ENCODE measurements at places on chromosomes 5 and 9.
A peak's percentile ranks its signal among the peaks of the same experiment; 100 is the strongest.

- DNase-seq, result no peak
These were observed 634.9 kb upstream of the ZNF608 start for GRCh38 chr5:125381290-125381689.

DNA sequence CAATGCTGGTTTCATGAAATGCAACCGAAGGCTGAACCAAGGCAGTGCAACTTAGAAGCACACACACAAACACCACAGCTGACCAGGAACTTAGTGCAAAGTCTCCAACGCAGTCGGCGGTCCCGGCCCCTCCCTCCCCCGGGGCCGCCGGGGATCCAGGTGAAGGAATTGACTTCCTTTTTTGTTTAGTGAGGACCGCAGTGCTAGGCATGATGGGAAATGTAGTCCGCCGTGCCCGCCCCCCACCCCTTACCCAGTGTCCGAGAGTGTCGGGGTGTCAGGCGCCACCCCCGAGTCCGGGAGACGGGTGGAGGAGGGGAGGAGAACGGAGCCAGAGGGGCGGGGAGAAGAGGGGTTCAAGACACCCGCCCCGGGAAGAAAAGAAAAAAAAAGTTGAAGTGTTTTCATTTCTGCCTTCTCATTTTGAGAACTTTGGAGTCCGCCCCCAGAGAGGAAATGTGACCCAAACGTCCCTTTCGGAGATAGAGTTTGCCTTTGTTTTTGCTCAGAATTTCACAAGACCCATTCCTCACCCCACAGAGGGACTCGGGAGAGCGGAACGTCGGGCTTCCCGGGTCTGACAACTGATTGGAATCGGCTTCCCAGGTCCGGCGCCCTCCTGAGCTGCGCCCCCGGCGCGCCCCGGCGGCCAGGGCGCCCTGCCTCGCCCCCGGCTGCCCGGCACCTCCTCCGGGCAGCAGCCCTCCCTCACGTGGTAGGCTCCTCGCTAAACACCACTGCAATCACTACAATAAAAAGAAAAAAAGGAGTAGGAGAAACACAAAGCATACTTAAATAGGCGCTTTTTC lies 2.0 kb downstream of the IER5L start:
- DNase-seq, result no peak

- DNase-seq, result peak; percentile 80
These were observed 217.5 kb downstream of the RAB3C start for GRCh38 chr5:58800356-58800755.

GRCh38 chr5:172575816-172576545 lies 65.1 kb upstream of the NEURL1B start:
- no peak for DNase-seq

DNA sequence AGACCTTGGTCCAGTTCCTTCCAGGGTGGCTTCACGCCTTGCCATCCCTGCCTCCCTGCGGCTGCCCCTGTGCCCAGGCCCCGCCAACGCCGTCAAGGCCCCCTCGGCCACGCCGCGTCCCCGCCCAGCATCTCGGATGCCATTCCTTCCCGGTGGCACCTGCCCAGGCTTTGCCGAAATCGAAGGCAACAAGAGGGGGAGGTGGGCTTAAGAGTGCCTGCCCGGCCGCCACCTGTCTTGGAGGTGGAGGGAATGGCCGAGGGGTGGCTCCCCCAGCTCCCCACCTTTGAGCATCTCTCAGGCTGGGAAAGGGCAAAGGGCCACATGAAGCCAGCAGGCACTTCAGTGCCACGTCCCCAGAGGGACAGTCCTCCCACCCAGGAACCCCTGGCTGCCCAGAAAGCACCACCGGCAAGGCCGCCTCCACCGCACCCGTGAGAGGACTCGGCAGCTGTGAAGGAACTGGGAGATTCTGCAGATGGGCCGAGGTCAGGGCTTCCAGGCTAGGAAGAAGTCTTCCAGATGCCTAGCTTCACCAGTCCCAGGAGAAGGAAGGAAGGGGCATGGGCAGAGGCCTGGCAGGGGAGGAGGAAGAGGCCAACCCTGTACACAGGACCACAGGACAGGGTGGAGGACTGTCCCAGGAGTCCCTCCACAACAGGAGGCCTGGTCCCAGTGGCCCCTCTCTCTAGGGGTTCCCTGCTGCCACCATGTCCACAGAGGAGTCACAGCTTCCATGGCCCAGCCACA lies 218.0 kb downstream of the FANCC start:
- no peak for DNase-seq

GRCh38 chr5:93141969-93142368 lies 439.1 kb downstream of the NR2F1-AS1 start:
- DNase-seq, result no peak

GRCh38 chr5:80659106-80659505 lies 4.3 kb upstream of the DHFR start:
- no peak for DNase-seq

DNA sequence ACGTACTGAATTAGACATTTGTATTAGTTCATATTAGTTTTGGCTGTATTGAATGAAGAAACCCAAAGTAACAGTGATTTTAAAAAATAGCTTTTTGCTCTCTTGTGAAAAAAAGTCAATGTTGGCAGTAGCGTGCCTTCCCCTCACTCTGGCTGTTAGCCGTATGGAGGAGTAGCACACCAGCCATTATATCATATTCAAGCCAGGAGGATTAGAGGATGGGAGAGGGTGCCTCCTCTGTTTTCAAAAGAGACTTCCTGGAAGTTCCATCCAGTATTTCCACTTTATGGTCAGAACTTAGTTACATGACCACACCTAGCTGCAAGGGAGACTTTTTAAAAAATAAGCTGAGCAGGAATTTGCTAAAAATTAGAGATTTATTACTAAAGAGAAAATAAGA lies 41.2 kb downstream of the GPR21 start:
- no peak for DNase-seq

GRCh38 chr9:107487521-107488374 lies 1.8 kb downstream of the KLF4 start:
- DNase-seq, result no peak

GRCh38 chr9:134299883-134300282 lies 26.4 kb upstream of the RXRA start:
- no peak for DNase-seq

DNA sequence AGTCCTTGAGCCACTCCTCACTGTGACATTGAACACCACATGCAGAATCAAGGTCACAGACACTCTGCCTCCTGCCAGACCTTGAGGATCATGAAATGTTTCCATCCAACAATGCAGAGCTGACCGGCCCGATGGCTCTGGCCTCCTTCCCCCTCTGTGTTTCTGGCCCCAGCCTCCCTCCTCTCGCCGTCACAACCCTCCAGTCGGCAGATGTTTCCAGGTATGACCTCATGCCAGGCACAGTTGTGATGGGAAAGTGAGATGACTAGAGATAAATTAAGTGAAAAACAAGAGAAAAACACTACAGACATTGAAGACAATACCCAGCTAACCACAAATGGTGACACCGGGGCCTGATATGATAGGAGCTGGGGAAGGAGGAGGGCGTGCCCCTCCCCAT lies 9.8 kb downstream of the NTNG2 start:
- DNase-seq, result no peak

GRCh38 chr9:104092875-104093600 lies 1.1 kb upstream of the SMC2 start:
- no peak for DNase-seq

- DNase-seq, result no peak
These were observed 88.8 kb downstream of the EGFLAM start for GRCh38 chr5:38347040-38347763.

- DNase-seq, result no peak
These were observed 47.5 kb upstream of the PLPP1 start for GRCh38 chr5:55582256-55582655.

DNA sequence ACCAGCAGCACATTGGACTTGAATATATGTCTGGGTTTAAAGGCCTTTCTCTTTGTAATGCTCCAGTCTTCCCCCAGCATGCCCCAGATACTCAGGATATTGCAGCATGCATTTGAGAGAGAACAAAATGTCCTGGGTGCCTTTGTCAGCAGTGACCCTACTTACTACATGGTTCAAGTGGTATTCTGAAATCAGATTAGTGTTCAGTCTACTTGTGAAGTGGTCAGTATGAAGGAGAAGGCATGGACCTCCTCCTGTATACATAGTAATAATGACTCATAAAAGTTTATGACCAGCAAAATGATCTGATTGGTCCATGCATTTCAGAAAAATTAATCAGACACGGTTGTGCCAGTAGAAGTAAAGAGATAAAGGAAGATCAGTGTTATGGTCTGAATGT lies 25.4 kb downstream of the GPR21 start:
- no peak for DNase-seq

GRCh38 chr5:88663793-88664216 lies 219.2 kb downstream of the MEF2C start:
- DNase-seq, result no peak

- no peak for DNase-seq
These were observed 71.7 kb downstream of the SUSD1 start for GRCh38 chr9:112103405-112103804.

- DNase-seq, result no peak
These were observed 542.7 kb downstream of the KIF4B start for GRCh38 chr5:155556222-155556621.

- DNase-seq, result no peak
These were observed 10.9 kb downstream of the FBXL7 start for GRCh38 chr5:15510831-15511230.

- DNase-seq, result no peak
These were observed 3.3 kb downstream of the OLFML2A start for GRCh38 chr9:124780060-124780756.

GRCh38 chr9:26439061-26439624 lies 453.5 kb downstream of the CAAP1 start:
- DNase-seq, result no peak

DNA sequence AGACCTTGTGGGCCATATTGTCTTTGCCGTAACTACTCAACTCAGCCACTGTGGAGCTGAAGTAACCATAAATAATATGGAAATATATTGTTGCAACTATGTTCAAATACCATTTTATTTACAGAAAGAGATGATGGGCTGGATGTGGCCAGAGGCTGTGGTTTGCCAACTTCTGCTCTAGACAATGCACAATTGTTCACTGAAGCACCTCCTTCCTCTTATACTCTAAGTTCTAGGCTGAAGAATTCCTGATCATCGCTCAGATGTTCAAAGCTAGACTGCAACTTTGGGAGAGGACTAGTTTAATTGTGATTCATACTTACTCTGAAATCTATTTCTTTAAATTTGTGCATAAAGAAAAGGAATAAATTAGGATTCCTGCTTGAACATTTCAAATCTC lies 245.0 kb downstream of the TAF11L14 start:
- DNase-seq, result no peak

DNA sequence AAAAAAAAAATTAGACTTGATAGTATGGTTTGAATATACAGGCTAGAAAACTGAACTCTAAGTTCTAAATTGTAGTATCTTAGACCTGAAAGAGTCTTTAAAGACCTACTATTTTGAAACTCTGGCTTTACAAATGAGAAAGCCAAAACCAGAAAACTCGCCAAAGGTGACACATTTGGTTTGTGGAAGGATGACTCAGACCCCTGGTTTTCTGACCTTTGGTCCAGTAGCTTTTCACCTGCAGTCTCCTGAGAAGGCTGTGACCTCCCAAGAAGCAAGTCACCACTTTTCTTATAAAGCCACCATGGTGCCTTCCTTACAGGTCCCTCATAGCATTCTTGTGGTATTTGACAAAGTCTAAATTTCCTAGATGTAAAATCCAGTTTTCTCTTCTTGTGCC lies 102.1 kb upstream of the CEP78 start:
- no peak for DNase-seq

GRCh38 chr5:23437011-23437410 lies 70.4 kb upstream of the PRDM9 start:
- DNase-seq, result no peak

DNA sequence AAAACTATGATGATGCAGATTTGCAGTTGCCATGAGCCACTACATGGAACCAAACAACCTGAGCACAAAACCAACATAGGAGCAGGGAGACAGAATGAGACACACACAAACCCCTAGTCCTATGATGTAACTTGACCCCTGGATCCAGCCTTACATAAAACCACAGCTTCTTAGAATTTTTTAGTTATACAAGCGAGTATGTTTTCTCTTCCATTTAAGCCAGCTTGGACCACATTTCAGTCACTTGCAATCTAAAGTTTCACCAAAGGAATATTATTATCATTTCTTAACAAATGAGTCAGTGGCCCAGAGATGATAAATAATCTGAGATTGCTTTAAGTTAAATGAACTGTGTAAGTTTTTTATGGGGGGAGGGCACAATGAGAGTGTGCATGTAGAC lies 6.8 kb downstream of the SPOCK1 start:
- DNase-seq, result no peak

DNA sequence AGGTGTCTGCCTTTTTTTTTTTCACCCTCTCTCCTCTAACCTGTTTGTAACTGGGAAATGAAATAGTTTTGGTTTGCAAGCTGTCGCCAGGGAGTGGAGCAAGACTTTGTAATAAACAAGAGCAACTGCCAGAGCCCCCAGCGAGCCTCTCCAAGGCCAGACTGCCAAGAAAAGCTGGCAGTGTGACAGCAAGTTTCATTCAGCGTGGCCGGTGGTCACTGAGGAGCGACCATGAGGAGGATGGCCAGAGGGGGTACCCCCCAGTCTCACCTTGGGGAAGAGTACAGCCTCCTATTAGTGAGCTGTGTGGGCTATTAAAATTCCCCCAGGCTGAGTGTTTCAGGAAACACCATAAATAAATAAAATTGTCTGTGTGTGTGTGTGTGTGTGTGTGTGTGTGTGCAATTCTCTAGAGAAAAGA lies 49.9 kb downstream of the ZFAND5 start:
- no peak for DNase-seq

DNA sequence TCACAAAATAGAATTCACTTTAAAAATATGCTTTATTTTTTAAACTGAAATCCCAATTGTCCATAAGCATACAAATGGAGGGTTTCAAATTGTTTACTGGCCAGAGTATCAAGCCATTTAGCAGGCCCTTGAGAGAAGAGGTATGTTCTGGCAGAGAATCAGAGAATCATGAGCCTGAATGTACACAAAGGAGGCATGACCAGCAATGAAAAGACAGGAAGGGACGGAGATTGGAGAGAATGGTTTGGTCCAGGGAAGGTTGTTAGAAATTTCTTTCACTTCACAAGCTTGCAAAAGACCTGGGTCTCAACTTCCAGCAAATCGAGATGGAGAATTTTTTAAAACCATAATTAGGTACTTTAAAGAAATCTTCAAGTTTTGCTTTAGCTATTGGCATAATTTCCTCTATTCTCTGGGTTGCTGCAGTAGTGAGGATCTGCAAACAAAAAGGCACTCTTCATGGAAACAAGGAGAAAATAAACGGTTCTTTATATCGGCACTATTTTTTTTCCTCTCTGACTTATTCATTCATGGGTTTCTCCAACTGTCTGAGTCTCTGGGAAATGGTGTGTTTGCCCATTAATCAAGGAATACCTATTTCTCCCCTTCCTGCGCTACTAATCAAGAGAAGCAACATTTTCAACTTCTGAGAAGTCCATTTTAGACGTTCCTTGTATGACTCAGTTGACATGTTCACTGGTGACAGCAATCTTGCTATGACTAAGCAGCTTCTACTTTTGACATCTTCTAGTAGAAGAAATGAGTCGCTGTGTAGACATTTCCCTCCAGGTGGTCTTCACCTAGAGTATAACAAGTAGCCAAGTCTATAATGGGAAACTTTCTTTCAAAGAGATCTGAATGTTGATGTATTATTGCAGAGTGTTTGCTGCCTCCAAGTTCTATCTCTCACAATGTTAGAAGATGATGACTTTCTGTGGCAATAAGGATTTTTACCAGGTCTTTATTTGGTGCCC lies 23.1 kb upstream of the ERCC6L2 start:
- no peak for DNase-seq
